ENCODE measurements at places on chromosomes 3 and 15. TPM values are rescaled to one million over a fixed set of nuclear protein-coding genes. Genes with fewer than 3 reads are reported as not detected.

LIPH gene
- 0.34 TPM for polyA plus RNA-seq

THSD4 gene
- 13.3 TPM for polyA plus RNA-seq

SLC28A2 gene
- not detected for polyA plus RNA-seq

CTXN2 gene
- polyA plus RNA-seq = not detected

MST1R gene
- polyA plus RNA-seq = not detected

ROBO1 gene
- polyA plus RNA-seq = 18.8 TPM

ATP8B4 gene
- polyA plus RNA-seq = 0.89 TPM

C15orf62 gene
- 0.28 TPM for polyA plus RNA-seq

All from GM23248 (cell line).